CD8-positive, alpha-beta T cell (primary cell): ENCODE measurements at places on chromosomes 5 and 9.
A peak's percentile ranks its signal among the peaks of the same experiment; 100 is the strongest.

- no peak for DNase-seq
These were observed 171.0 kb upstream of the OTULINL start for GRCh38 chr5:14410394-14411201.

DNA sequence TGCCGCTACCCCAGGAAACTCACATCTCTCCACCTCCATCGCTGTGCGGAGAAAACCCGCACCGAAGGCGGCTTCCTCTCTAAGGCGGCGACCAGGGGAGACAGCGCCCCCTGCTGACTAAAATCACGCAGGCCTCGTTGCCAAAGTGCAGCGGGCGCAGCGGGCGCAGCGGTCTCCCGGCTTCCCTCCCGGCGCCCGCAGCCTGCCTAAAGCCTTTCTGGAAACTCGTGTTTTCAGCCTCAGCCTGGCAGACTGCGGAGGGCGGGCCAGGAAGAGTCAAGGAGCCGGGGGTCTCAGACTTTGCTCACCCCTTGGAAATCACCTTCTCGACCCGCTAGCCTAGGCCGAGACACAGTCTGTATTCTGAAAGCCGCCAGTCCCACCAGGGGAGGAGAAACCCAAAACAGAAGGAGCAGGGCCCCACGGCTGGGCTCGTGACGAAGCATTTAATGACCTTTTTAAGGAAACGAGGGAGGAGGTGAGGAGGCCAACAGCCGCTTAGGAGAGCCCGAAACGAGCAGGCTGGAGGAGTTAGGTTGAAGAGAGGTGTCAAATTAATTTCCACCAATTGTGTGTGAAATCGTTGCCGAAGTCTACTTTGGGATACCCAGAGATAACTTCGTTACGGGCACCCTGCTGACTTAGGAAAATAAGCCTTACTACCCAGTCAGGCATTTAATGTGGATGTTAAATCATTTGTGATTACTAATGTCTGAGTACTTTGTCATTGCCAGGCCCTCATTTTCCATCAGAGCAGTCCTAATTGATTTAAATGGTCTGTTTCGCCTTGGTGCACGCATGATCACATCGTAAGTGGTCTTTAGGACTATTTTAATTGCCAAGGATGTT, 7.3 kb upstream of the FOXB2 start:
- DNase-seq = peak; percentile 8

DNA sequence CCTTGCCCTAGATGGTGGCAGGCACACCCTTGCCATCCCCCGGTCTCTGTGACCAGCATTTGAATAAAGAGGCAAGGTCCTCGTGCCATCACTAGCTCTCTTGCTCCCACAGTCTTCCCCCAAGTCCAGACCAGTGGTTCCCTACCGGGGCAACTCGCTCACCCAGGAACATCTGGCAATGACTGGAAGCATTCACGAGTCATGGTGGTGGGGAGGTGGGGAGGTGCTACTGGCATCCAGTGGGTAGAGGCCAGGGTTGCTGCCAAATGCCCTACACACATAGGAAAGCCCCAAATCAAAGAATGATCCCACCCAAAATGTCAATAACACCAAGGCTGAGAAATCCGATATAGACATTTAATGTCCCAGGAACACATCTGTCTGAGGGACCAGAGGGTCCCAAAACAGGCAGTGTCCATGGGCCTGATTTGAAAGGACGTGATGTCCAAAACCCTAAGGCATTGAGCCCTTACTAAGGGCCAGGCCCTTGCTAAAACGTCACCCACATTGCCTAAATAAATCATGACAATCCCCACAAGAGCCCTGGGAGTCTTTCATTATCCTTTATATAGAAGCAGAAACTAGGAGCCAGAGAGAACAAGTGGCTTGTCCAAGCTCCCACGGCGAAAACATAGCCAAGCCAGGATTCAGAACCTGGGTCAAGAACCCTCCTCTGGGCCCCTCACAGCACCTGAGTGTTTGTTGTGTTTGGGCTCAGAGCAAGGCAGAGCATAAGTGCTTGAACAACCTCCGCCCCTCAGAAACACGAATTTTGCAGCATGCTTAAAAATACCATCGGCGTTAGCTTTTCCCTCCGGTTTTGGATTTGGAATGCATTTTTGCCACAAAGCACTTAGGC, 119.3 kb upstream of the WWC1 start:
- no peak for DNase-seq

DNA sequence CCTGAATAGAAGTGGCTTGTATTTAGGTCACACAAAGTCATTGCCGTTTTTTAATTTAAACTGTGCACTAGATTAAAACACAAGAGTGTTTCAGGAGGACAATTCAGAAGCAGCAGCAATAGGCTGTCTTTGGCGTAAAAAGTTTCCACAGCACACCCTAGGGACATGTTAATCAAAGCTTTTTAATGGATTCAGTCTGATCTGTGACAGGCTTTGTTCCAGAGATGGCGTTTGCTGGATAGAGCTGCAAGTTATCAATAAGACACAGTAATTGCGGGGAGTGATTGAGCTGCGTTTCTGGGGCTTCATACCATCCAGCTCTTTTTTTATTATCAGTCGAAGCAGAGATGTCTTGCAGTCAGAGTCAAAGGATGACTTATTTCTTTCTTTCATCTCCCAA, 300.3 kb downstream of the ZNF608 start:
- no peak for DNase-seq

DNA sequence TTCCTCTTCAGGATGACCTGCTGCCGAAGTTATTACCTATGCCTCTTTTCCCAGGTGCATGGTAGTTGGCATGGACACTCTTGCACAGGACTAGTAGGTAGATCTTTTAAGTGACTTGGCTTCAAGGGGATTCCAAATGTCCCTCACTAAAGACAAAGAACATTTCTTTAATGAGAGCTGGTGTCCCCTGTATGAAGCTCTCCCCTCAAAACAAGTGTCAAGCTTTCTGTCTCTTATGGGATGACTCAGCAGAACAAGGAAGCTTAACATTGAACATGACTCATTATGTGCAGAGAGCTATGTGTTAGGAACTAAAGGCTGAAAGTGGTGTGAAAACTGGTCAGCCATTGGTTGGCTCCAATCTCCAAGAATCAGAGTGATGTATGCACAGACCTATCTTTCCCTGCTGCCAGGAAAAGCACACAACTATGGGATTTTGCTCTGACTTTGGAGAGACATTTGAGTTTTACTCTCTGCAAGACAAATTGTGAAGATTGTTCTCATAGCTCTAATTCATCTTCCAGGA, 120.5 kb downstream of the PRDM6 start:
- DNase-seq = no peak

GRCh38 chr9:106697750-106698502, 165.0 kb upstream of the ZNF462 start:
- no peak for DNase-seq

DNA sequence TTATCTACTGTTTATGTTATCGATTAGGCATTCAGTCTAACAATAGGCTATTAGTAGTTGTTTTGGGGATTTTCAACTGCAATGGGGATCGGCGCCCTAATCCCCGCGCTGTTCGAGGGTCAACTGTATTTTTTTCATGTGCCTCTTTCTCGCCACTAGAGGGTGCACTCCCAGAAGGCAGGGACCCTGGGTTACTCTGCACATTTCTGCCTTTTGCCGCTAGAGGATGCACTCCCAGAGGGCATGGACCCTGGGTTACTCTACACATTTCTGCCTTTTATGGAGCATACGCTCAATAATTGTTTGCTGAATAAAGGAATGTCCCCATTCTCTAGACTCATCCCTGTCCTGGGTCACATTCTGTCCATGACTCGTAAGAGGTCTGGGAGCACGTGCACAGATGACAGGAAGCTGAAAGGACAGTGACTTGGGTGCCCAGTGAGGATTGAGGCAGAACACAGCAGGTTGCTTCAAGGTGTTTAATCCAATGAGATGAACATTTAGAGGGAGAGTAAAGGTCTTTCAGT, 27.9 kb upstream of the RECK start:
- peak; percentile 83 for DNase-seq

- no peak for DNase-seq
These were observed 701 bp upstream of the LMX1B start for GRCh38 chr9:126612813-126613641.

DNA sequence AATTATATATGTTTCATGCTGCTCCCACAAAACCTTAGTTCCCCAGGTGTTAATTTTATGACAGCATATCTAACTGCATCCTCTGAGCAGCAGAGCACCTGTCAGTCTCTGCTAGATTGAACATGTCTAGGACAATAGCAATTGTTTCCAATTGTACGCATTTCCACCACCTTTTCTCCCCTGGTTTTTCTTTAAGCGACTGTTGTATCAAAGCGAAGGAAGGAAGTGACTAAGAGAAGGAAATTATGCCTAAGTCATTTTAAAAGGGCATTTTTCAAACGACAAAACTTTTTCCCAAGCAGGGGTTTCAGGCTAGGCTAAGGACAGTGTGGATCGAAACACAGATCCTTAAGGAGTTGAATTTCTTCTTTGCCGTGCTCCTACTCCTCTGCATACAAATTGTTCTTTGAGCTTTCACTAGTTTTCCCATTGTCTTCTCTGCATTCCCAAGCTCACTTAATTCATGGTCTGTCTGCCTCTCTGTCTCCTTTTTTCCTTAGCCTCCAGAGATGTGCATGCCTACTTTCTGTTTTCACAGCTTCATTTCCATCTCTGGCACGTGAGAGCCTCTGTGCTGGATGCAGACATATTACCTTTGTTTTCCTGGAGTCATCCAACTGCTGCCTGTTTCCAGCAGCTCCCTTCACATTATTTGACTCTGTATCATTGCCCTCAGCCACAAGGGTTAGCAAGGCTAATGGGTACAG, 39.4 kb upstream of the STARD4 start:
- no peak for DNase-seq

GRCh38 chr5:150946351-150946905, 41.6 kb upstream of the ZNF300 start:
- no peak for DNase-seq

DNA sequence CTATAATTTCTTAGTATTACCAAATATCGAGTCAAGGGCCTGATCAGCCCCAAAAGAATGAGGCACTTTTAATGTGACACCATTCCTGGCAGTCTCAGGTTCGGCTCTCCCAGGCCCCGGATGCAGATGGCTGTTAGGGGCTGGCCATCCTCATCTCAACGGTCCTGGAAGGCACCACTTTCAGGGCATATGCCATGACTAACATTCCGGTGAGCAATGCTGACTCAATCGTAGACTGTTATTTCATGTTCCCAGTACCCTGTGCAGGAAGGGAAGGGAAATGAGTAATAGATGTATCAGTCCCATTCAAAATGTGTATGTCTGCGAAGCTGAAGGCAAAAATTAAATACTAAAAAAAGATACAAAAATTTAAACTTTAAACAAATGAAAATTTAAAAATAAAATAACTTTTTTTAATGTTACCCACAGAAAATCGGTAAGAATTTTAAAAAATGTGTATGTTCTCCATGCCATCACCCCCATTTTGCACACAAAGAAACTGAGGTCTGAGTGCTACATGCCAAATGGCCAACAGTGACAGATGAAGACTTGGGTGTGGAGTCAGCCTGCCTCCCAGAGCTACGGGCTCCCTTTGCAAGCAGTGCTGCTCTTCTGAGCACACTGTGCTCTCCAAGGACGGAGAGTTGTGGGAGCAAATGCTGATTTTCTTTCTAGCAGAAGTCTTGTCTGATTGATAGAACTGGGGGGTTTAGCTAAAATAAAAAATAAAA, 79.0 kb downstream of the GLDC start:
- DNase-seq = no peak

DNA sequence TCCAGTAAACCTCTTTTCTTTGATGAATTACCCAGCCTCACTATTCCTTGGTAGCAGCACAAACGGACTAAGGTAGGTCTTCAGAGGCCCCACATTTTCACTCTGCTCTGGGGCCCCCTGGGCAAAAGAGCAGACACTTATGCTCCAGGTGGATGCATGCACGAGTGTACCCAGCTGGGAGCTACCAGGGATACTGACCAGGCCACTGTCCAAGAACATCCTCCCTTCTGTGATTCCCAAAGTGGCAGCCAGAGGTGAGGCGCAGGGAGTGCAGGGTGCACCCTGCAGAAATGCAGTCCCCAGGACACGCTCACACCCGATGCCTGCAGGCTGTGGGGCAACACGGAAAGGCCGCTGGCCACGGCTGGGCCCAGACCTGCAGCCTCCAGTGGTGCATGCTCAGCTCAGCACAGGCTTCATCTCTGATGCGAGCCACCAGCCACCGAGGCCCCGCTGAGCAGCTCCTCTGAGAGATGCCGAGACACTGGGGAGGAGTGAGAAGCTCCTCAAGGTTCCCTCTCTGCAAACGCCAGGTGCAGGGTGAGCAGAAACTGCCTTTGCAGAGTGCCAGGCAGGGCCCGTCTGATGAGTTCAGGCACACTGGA, 48.1 kb upstream of the OLFM1 start:
- no peak for DNase-seq

GRCh38 chr9:16193066-16193465, 640.2 kb downstream of the CCDC171 start:
- no peak for DNase-seq

GRCh38 chr9:94882966-94883641, 156.6 kb downstream of the AOPEP start:
- no peak for DNase-seq

DNA sequence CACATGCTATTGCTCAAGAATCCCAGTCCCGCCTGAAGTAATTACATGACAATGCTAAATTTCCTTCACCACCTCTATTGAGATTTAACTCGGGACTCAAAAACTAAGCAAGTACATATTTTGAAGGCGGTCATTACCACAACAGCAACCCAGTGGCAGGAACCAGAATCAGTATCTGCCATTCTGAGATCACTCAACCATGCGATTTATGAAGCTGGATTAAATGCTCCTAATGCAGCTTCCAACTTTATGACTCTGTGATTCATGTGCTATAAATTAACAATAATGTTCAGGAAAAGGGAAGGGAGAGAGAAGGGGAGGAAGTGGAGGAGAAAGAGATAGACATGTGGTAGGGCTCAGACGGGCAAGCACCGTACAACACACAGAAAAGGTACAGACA, 194.7 kb downstream of the DNAH5 start:
- DNase-seq = no peak

GRCh38 chr5:159206368-159206767, 3.0 kb downstream of the RNF145 start:
- no peak for DNase-seq

DNA sequence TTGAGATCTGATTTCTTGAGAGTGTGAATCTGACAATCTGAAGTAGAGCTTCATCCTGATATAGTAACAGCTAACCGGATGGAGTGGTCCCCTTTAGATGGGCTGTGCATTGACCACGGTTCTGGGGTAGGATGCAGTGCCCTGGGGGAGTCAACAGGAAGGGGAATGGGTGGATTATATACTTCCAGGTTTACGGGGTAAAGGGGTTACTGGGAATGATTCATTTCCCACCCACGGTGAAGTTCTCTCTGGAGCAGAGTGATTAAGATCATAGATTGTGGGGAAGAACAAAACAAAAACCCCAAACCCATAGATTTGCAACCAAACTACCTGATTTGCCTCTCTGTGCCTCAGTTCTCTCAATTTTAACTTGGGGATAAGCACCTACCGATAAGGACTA, 1.5 kb upstream of the B4GALT7 start:
- no peak for DNase-seq

GRCh38 chr5:14491015-14491915, 90.3 kb upstream of the OTULINL start:
- no peak for DNase-seq

- DNase-seq = no peak
These were observed 181.8 kb downstream of the GLIS3 start for GRCh38 chr9:4117835-4118610.

GRCh38 chr5:42268630-42269029, 154.6 kb upstream of the GHR start:
- no peak for DNase-seq

GRCh38 chr5:905139-905642, 12.5 kb downstream of the TRIP13 start:
- no peak for DNase-seq

- DNase-seq = no peak
These were observed 65.0 kb downstream of the NSUN2 start for GRCh38 chr5:6567835-6568234.

GRCh38 chr5:150117945-150118560, 31.7 kb upstream of the CSF1R start:
- no peak for DNase-seq

- no peak for DNase-seq
These were observed 264.8 kb downstream of the CETN3 start for GRCh38 chr5:90144625-90145327.
